RPMI7951 (cell line): ENCODE measurements at places on chromosomes 12 and 14. TPM values are rescaled to one million over a fixed set of nuclear protein-coding genes. Genes with fewer than 3 reads are reported as not detected.

AGAP2 gene
- 0.20 and 0.72 TPM in 2 replicates for total RNA-seq

FGD4 gene
- total RNA-seq: 1.4 and 2.0 TPM in 2 replicates

LGR5 gene
- not detected in 2 replicates for total RNA-seq

DNA sequence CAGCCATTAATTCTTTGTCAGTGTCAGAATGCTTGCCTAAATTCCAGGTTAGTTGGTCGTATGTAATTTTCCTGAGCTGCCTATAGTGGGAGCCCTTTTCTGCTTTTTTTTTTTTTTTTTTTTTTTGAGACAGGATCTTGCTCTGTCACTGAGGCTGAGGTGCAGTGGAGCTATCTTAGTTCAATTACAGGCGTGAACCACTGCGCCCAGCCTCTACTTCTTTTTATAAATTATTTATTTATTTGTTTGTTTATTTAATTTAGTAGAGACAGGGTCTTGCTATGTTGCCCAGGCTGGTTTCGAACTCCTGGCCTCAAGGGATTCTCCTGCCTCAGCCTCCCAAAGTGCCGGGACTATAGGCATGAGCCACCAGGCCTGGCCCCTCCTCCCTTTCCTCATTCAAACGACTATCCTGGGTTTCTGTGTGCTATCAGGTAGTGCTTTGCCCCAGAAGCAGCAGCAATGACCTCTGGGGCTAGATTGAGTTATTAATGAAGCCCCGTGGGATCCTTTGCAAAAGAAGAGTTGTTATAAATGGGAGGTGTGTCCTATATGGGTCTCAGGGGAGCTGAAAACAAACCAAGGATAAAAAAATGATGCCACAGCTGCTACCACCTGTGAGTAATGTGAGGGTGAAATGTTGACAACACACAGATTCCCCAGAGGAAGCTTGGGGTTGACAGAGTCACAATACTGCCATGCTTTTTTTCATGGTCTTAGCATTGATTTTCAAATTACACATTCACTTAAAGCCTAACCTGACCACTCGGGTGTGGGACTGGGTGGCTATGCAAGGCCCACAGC, 34.6 kb upstream of the NFKBIA start:
- DNase-seq: peak; percentile 6

DNA sequence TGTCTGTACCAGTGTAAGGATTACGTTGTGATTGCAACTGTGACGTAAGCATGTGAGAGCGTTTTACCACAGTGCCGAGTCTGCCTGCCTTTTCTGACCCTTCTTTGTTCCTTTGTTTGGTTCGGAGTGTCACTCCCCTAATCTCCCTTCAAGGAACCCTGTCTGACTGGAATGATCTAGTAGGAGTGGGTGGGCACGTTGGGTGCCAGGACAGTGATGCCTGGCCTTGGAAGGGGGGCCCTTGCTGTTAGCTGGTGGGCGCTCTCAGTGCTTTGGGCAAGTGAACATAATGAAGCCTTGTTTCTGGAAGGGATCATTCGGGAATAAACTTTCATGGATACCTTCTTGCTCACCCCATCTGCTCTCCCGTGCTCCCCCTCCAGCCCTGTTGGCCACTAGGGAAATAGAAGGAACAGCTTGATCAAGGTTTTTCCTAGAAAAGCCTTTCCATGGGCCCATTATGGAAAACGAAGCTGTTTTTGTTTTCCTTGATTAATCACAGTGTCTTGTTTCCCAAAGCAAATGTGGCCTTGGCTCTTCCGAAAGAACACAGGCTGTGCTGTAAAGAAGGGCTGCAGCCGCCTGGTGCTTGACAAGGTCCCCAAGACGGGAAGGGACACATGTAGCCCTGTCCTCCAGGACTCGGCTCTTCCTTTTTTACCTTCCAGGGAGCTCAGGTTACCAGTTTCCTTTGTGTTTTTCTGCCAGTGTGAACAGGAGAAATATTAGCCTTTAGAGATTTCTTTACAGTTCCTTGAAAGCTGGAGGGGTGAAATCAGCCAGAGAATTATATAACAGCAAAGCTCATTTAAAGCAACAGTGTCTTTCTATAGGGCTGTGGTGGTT, 215.5 kb downstream of the CRADD start:
- DNase-seq: no peak

DNA sequence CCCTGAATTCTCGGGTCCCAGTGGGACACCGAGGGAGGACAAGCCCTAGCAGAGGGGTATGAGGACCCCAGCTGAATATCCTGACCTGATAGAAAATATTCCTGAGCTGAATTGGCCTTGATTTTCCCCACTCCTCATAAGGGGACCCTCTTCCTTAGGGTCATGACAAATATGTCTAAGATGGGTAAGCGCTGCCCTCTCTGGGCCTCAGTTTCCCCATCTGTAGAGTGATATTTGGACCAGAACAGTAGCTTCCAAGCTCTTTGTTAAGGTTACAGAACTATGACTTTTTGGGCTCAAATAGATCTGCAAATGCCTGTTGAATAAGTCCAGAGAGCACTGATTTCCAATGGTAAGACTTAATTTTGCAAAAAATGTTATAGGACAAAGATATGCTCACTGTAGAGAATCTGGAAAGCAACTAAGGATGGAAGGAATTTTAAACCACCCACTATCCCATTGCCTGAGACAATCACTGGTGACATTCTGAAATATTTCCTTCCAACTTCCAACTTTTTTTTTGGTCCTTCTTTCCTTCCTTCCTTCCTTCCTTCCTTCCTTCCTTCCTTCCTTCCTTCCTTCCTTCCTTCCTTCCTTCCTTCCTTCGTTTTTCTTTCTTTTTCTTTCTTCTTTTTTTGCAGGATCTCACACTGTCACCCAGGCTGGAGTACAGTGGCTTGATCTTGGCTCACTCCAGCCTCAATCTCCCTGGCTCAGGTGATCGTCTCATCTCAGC, 32.0 kb downstream of the MYL2 start:
- DNase-seq: no peak

DNA sequence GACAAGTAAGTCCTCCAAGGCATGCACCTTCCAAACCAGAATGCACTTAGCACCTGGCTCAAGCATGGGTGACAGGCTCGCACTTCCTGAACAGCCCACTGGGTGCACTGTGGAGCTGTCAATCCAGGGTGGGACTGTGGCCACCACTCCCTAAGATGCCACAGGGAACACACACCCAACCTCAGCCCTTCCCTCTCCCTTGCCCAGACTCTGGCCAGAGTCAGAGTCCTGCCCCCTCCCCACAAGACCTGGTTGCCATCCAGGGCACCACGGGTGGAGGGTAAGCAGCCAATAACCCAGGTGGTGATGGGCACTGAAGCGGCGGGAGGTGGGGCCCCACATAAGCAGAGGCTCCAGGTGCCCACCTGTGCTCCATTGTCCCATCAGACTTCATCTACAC, 160.6 kb downstream of the MYRFL start:
- DNase-seq: no peak

GRCh38 chr14:60705100-60705499, 19.1 kb downstream of the SIX4 start:
- no peak for DNase-seq

GRCh38 chr12:116202433-116202832, 75.1 kb downstream of the MED13L start:
- no peak for DNase-seq

DNA sequence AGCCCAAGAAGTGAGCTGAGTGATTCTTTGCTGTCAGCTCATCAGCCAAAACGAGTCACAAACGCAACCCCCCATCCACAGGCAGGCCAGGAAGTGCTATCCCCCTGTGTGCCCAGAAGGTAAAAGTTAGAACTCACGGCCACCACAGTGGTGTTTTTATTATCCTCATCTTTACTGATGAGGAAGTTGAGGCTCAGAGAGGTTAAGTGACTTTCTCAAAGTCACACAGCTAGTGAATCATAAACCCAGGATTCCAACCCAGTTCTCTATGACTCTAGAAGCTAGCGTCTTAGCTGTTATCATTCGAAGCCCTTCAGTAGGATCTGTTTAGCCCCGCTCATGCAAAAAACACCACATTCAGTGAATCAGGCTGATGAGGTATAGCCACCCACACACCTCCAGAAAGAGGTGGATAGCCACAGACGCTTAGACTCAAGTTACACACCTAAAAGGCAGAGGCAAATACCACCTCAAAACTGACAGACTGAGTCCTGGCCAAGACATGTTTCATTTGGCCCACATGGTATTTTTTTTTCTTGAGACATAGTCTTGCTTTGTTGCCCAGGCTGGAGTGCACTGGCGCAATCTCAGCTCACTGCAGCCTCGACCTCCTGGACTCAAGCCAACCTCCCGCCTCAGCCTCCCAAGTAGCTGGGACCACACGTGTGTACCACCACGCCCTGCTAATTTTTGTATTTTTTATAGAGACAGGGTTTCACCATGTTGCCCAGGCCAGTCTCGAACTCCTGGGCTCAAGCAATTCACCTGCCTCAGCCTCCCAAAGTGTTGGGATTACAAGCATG, 100.7 kb downstream of the SCARB1 start:
- DNase-seq: no peak

- DNase-seq: peak; percentile 11
These were observed 965.5 kb downstream of the TMEM121 start for GRCh38 chr14:106491851-106492250.

DNA sequence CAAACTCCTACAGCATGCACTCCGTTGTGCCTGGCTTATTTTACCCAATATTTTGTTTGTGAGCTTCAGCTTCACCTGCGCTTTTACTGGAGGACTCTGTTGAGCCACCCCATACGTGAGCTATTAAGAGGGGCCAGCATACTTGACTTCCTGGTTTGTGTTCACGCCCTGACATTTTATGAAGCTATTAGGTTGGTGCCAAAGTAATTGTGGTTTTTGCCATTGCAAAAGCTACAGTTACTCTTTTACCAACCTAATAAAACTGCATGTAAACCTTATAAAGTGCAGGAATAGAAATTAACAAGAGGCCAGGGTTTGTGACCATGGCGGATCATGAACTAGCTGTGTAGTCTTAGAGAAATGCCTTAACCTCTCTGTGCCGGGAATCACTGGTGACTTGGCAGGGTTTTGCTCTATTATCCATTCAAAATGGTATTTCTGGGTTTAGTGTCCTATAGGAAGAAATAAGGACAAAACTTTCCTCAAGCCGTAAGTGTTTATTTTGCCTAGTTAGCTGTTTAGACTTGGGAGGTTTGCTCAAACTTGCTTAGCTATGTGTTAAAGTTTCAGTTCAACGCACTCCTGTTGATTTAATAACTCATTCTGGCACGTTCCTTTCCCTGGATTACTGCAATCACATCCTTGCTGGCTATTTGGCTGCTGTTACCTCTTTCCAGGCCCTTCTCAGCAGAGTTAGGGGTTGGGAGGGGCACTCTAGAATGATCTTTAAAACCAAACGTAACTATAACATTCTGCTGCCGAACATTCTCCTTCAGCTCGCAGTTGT, 1027.6 kb downstream of the BCL11B start:
- no peak for DNase-seq

DNA sequence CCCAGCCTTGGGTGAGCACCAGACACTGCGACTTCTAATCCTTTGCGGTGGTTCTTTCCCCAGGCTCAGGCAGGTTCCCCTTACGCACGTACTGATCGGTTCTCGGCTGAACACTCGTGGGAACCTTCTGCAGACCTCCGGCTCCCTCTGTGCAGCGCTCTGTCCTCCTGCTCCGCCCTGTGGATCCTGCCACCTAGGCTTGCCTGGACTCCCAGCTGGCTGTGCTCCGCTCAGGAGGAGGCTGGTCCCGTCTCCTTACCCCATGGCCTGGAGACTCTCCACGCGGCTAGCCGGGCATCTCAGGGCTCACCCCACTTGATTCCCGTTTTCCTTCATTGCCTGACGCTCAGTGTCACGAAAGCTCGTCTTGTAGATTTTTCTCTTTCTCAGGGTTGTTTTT, 34.7 kb downstream of the TNFAIP2 start:
- no peak for DNase-seq
